ENCODE measurements at places on chromosomes 7 and 10.

DNA sequence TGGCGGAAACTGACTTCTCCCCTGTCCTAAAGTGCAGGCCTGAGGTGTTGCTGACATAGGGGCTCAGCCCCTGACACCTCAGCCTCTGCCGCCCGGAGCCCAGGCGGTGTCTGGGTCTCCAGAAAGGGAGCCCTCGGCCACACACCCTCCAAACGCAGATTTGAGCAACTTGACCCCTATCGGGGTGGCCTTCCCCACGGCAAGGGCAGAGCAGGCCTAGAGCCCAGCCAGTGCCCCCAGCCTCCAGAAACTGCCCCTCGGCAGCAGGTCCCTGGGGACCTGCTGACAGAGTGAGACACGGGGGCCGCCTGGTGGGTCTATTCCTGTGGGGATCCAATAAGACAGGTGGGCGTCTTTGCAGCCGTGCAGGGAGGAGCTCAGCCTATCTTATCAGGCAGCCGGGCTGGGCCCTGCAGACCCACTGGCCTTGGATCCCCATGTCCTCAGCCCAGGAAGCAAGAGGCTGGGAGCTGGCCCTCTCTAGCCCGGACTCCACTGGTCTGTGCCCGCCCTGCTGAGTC lies 11.0 kb downstream of the TMEM184A start:
- no peak for DNase-seq

DNA sequence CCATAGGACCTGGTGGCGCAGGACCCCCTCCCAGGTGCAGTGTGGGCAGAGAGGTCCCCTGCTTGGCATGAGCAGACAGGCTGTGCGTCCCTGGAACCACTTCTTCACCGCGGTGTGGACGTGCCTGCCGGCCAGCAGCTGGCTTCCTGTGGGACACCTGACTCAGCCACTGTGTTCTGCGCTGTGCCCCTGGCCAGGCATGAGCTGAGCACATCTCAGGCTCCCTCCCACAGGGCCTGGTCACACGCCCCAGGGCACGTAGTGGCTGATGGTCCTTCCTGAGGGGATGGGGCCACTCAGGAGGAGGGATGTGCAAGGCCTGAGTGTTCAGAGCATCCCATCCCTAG lies 3.5 kb upstream of the DEPP1 start:
- no peak for DNase-seq

- DNase-seq: no peak
Measured at GRCh38 chr10:3339121-3339520, 166.5 kb upstream of the PITRM1 start.

DNA sequence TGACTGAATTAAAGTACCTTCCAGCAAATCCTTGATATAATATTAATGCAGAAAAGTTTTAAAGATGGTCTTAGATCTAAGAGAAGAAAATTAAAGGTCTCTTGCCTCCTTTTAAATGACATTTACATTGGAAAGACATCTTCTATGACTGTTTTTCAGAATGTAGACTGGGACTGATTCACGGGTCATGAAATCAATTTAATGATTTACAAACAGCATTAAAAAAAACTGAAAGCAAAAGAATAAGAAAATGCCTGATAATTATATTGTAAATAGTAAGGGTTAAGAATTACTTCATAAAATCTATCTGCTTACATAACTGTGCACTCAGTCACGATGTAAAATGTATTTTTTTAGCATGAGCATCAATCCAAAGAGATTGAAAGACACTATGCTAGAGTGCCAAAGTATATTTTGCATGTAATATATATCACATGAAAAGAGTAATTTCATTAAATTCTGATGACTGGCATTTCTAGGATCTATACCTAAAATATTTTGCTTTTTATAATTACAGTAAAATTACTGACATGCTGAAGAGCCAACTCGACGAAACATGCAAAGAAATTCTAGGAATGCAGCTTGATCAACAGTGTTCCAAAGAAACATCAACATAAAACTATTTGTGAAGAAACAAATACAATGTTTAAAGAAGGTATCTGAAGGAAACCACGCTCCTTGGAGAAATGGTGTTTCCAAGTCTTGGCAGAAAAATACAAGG lies 35.1 kb downstream of the RTKN2 start:
- no peak for DNase-seq

GRCh38 chr7:96723622-96724021 lies 14.0 kb upstream of the SEM1 start:
- no peak for DNase-seq

GRCh38 chr10:1102831-1103230 lies 46.6 kb downstream of the WDR37 start:
- DNase-seq: no peak

DNA sequence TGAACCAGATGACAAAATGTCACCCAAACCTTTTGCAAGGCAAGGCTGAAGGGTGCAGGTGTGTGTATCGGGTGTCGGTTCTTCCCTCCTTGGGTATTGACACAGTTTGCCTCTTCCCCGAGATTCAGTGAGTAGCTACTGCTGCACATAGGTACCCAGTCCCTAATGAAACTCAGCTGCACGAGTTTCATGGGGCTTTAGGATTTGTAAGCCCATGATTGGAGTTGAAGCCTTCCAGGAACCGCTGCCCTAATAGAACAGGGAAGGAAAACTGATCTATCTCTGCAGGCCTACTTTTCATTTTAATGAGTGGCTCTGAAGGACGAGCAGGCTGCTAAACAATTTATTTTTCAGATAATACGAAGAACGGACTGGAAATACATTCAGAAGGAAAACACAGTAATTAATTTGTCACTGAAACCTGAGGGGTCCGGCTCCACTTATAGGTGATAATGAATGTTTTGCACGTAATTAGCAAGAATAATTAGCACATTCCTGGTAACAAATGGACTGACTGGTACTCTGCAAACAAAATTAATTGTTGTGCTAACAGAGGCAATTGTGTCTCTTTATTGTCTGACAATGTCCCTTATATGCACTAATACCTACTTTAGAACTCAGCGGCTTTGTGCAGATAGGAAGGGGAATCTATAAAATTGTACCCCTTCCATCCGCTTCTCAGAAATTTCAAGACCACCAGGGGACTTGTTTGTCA lies 49.6 kb upstream of the FZD8 start:
- DNase-seq: no peak

- DNase-seq: no peak
Measured at GRCh38 chr10:127314797-127315196, 118.4 kb upstream of the INSYN2A start.

DNA sequence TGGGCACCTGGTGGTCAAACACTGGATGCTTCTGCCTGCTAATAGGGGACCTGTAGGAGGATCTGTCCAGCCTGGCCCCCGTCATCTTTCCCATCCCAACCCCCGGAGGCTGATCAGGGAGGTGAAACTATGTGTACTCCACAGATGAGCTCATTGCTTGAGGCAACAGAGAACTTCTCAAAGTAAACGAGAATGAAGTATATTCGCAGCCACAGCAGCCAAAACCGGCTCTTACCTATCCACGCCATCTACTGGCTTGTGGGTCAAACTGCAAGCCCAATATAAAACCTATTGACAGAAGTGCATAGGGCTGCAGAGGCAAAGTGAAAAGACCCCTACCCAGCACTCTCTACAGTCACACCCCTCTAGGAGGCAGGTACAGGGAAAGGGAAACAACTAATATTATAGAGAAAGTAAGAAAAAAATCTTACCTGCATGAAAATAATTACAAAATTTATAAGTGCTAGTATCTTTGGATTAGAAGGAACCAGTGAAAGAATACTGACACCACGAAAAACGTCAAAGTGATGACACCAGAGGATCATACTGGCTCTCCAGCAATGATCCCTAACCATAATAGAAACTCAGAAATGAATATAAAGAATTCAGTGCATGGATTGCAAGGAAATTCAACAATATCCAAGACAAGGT lies 973.5 kb downstream of the ANKRD7 start:
- DNase-seq: no peak

GRCh38 chr7:42380401-42380800 lies 143.4 kb upstream of the GLI3 start:
- no peak for DNase-seq

DNA sequence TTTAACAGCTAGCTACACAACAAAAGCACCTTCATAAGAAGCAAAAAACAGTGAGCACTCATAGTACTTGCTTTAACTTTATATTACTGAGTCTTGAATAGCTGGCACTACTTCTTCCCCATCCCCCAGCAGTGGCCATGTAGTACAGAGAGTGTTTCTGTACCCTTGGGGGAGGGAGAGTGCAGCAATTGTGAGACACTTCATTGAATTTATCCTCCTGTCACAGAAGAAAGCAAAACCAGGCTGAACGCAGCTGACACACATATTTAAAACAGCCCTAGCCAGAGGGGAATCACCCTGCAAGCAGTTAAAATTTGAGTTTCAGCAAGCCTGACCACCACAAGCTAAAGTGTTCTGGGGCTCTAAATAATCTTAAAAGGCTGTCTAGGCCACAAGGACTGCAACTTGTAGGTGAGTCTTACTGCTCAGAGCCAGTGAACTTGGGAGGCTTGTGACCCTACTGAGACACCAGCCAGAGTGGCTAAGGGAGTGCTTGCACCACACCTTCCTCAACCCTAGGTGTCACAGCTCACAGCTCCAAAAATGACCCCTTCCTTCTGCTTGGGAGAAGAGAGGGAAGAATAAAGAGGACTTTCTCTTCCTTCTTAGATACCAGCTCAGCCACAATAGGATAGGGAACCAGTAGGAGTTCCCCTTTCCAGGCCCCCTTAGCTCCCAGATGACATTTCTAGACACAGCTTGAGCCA lies 97.7 kb upstream of the MEOX2 start:
- DNase-seq: no peak

DNA sequence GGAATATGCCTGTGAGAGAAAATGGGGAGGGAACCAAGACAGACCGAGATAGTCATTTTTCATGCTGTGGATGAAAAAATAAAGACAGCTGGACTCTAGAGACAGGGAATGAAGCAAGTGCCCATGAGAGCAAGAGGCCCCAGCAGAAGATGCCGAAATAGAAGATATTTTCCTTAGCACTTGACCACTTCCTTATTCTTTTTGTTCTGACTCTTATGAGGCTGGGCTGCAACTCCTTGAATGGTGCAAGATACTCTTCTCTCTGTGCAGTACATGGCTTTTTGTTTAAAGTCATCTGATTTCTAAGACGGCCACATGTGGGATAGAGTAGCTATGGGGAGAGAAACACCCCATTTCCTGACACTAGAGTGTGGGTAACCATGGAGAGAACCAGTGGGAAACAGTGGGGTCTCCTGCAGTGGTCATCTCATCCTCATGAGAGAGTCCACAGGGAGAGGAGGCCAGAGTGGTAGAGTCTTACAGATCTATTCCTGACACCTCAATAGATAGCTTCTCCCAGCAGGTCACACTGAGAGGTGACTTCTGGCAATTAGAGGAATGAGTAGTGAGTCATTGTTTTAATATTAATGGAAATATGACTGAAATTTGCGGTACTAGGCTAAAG lies 18.0 kb upstream of the VCL start:
- DNase-seq: no peak

- no peak for DNase-seq
Measured at GRCh38 chr7:28480595-28480994, 68.3 kb downstream of the CREB5 start.

DNA sequence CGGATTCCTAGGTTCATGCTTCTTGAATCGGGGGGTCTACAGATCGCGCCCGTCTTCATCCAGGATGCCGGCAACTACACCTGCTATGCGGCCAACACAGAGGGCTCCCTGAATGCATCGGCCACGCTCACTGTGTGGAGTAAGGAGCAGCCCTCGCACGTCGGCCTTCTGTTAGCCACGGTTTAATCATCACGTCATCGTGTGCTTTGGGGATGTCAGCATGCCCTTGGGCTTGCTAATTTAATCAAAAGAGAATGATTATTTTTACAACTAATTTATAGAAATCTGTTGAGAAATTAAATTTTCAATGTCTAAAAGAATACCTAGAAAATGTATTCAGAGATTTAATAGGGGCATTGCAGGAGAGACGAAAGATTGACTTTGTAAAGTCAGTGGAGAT lies 668.2 kb downstream of the SDK1 start:
- no peak for DNase-seq

All from stimulated activated CD8-positive, alpha-beta memory T cell treated with anti-CD3 and anti-CD28 coated beads, Interleukin-15, amount 100 ng/mL, for 24 hours (primary cell).